ENCODE measurements at places on chromosomes 11 and 22.
A peak's percentile ranks its signal among the peaks of the same experiment; 100 is the strongest.

DNA sequence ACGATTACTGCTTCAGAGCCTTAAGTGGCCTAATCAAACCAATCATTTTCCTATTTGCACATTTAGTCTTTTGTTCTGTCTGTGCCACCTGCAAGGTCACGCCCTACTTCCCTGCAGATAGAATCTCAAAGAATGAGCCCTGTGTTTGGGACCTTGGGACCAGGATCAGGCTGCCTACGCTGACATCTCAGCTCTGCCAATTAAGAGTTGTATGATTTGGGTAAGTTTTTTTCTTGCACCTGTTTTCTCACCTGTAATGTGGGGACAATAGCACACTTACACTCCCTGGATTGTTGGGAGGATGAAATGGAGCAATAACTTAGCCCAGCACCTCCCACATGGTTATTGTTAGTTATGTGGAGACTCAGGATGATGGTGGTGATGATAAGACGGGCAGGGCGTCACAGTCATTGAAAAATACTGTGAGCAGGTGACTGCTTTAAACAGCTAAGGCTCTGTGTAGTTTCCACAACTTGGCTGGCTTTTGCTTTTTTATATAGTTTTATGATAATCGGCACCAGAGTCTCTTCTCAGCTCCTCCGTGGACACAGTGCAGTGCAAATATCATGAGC is 155.0 kb downstream of the ADAMTS15 start:
- no peak for DNase-seq

GRCh38 chr11:45982656-45983470 is 60.4 kb downstream of the LARGE2 start:
- DNase-seq = peak; percentile 63

DNA sequence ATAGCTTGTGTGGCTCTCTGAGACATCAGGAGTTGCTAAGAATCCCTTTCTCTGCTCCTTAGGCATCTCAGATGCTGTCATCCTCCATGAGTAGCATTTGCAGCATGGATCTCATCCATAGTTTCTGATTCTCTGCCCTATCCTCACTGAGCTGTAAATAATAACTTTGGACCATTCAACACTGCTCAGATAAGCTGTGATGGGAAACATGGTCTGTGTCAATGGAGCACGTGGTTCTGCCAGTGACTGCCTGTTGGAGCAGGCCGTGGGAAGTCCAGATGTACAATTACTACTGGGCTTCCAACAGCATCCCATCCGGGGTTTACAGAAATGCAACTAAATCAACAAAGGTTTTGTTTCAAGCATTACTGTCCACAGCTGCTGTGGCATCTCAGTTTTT is 160.1 kb downstream of the OR4C45 start:
- no peak for DNase-seq

- DNase-seq = no peak
Measured at GRCh38 chr22:48488611-48489511, 1338.8 kb downstream of the BRD1 start.

DNA sequence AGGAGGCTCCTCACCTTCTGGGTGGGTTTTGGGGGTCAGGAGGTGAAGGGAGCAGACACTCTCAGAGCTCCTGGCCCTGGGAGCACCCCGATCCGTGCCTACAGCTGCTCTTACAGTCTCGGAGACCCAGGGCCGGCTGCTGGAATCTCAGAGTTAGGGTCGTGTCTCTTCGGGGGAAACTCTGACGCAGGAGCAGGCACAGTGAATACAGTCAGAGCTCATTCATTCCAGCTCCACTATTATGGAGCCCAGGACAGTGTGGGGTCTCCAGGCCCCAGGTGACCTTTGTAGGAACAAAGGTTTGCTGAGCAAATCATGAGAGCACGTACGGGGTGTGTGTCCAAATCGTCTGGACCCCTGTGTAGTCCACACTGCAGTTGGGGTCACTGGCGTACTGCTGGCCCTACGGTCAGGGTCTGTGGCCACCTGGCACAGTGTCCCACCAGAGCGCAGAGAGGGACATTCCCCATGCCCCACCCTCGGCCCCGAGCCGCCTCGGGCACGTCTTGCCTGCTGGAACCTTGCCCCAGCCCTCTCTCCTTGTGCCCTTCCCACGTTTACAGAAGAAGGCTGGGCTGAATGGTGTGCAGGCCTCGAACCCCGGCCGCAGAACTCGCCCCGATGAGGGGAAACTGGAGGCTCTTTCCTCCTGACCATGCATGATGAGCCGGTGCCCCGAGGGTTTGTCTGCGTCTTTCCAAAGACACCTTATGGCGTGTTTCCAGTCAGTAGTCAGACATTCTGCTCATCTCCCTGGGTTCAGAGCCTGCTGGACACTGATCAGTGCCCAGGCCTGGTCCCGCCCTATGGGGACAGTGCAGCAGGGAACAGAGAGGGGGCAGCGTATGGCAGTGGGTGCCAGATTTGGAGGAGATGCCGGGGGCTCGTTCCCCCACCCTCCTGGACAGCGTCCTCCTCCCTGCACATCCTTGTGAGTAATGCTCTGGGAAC is 1166.6 kb downstream of the BRD1 start:
- no peak for DNase-seq

DNA sequence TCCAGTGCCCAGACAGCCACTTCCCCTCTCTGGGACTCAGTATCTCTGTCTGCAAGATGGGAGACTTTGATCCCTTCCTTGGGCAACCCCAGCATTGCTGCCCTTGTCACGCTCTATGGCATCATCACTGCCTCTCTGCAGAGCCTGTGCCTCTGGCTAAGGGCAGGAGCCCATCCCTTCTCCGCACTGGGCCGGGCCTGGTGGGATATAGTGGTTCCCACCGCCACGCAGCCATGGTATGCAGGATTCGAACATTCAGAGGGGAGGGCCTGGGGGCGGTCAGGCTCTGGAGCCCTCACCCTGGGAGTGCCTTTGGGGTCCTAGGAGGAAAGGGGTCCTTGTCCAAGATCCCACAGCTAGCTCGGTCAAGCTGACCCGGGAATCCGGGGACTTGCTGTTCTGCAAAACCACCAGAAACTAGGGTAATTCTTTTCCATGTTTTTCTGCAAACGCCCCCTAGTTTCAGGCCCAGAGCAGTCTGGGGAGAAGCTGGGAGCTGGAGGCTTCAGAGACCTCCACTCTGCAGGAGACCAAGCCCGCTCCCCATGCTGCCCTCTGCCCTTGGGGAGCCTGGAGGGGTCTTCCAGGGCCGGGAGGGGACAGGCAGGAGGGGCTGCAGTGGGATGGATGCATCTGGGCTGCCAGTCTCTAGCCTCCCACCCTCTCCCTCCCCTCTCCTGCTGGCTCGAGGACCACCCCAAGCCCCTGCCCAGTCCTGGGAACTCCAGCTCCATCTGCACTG is 24.4 kb upstream of the CBX7 start:
- no peak for DNase-seq

DNA sequence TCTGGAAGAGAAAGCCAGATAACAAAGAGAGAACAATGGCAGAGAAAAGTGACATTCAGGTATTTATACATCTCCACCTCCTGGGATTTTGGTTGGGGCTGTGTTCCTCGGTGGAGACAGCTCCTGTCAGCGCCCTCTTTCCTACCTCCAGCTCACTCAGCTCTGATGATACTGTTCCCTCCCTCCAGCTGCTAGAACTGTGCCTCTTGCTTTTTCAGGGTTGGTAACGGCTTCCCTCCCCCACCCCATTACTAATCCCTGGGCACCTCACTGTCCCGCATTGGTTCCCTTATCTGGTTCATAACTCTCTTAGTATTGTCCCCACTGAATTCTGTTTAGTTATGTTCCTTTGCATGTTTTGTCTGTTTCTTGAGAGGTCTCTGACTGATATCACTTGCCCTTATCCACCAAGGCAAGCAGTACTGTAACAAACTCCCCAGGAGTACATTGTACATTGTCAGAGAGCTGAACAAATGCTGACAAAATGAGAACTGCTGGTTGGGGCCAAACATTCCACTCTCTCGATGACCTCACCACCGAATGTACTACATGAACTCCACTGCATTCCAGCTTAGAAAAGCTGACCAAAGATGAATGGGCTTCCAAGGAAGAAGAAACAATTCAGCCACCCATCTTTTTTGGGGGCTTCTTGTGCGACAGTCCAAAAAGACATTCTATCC is 5.7 kb upstream of the FBXO3 start:
- DNase-seq = no peak

- DNase-seq = no peak
Measured at GRCh38 chr11:46588131-46588530, 5.7 kb downstream of the AMBRA1 start.

DNA sequence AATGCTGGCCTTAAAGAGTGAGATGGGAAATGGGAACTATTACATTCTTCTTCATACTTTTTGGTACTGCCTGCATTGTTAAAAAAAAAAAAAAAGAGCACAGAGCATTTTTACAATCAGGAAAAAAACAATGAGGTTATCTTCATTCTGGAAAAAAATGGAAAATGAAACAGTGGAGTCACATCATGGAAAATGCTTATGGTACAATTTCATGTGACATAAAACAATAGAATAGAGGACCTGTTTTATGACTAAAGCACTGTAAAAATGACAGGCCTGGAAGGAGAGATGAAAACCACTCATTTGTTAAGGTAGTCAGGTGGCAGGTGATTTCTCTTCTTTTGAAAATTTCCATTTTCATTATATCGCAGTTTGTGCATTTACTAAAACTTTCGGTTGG is 75.0 kb downstream of the TIMP3 start:
- no peak for DNase-seq

DNA sequence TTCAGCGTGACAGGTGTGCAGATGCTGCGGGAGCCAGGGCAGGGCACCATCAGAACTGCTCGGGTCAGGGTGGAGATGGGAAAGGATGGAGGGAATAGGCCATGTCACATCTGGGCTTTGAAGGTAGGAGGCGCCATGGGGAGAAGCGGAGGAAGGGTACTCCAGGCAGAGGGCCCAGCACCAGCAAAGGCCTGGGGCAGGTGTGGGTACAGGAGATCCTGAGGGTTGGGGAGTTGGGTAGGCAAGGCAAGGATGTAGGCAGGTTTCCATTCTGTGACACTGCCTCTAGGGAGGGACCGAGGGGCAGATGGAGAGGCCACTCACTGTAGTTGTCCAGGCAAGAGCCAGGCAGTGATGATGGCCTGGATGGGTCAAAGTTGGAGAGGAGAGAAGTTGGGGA is 8.5 kb downstream of the EMID1 start:
- DNase-seq = no peak

GRCh38 chr11:92130421-92130831 is 94.2 kb upstream of the FAT3 start:
- no peak for DNase-seq

DNA sequence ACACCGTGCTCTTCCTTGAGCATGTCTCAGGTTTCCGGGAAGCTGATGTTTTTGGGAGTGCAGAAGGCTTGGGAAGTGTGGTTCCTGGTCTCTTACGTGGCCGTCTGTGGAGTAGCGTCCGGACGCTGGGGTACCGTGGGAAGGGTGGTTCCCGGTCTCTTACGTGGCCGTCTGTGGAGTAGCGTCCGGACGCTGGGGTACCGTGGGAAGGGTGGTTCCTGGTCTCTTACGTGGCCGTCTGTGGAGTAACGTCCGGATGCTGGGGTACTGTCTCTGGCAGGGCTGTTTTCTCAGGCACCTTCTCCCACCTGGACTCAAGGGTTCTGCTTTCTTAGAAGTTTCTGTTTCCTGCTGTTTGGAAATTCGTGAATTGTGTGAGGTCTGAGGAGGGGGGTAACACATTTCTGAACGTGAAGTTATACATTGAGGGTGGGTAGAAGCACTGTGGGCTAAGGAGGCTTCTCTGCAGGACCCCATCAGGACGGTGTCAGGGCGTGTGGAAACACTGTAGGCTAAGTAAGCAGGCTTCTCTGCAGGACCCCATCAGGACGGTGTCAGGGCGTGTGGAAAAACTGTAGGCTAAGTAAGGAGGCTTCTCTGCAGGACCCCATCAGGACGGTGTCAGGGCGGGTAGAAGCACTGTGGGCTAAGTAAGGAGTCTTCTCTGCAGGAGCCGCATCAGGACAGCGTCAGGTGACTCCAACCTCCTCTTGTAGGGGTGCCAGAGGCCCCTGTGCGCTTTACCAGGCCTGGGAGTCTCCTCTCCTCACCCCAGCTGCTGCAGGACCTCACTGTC is 5.3 kb upstream of the IFITM3 start:
- no peak for DNase-seq

DNA sequence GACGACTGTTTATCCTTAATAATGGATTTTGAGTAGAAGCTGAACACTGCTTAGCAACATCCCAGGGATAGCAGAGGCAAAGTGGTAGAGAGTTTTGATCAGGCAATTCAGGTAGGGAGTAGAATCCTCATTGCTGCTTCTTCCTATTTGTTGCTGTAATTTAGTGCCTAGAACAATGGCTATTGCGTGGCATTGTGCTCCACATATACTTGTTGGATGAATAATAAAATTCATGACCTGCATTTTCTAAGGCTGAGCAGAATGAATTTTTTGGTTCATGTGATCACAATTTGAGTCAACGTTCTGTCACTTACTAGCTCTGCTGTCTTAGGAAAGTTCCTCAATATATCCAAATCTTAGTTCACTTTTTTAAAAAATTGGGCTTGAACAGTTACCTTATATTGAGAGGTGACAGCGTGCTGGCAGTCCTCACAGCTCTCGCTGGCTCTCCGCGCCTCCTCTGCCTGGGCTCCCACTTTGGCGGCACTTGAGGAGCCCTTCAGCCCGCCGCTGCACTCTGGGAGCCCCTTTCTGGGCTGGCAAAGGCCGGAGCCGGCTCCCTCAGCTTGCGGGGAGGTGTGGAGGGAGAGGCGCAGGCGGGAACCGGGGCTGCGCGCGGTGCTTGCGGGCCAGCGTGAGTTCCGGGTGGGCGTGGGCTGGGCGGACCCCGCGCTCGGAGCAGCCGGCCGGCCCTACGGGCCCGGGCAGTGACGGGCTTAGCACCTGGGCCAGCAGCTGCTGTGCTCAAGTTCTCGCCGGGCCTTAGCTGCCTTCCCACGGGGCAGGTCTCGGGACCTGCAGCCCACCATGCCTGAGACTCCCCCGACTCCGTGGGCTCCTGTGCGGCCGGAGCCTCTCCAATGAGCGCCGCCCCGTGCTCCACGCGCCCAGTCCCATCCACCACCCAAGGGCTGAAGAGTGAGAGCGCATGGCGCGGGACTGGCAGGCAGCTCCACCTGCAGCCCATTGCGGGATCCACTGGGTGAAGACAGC is 350.6 kb downstream of the ETS1 start:
- DNase-seq = no peak

DNA sequence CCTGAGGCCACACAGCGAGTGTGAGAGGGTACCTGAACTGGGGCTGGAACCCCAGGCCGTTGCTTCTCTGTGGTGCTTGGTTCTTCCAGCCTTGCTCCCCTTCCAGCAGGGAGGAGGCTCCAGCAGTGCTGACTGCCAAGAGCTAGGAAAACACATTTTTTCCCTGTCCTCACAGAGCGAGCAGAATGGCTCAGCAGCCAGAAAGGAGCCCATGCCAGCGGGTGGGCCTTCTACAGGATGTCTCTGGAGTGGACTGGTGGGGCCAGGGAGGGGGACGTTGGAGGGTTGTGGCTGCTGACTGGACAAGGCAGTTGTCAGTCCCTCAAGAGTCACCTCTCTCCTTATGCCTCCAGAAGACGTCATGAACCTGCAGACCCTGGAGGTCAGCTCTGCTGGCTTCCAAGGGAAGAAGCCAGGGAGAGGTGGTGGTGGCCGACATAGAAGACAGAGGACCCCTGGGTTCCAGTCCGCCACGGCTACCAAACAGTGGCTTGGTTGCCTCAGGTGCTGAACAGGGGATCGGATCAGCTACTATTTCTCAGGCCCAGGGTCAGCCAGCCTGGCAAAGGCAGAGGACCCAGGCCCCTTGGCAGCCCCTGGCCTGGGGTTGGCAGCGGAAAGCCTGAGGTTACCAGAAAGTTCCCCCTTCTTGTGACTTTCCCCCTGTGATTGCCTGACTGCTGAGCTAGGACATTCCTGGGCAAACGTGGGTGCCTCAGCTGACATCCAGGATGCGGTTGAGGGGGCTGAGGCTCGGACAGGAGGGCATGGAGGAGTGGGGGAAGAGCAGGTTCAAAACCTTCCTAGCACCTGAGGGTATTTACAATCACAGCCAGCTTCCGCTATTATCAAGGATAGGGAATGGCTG is 3.7 kb downstream of the MAFF start:
- DNase-seq = no peak

All from activated CD4-positive, alpha-beta T cell treated with anti-CD3 and anti-CD28 coated beads for 48 hours (primary cell).